Activated T-helper 2 cell treated with anti-CD3 and anti-CD28 coated beads, Interferon-gamma antibody, Interleukin-2, Interleukin-4, amounts not matched to agents 10 μg/mL and 5 μg/mL and 100 μg/mL, durations not matched to agents 14 hours and 24 hours and 36 hours (primary cell): ENCODE measurements at places on chromosomes 5 and 9. TPM values are rescaled to one million over a fixed set of nuclear protein-coding genes. Genes with fewer than 3 reads are reported as not detected.

GRCh38 chr5:171521679-171522078, 102.2 kb downstream of the FGF18 start:
- H3K4me3 ChIP-seq = no peak overlapping the region
- no peaks in the 10 kb centered on the region for H3K4me1 ChIP-seq
- no peak overlapping the region for H3K27ac ChIP-seq
- DNase-seq = no peak
- no peaks in the 10 kb centered on the region for H3K27me3 ChIP-seq
- no peaks in the 10 kb centered on the region for H3K36me3 ChIP-seq

DNA sequence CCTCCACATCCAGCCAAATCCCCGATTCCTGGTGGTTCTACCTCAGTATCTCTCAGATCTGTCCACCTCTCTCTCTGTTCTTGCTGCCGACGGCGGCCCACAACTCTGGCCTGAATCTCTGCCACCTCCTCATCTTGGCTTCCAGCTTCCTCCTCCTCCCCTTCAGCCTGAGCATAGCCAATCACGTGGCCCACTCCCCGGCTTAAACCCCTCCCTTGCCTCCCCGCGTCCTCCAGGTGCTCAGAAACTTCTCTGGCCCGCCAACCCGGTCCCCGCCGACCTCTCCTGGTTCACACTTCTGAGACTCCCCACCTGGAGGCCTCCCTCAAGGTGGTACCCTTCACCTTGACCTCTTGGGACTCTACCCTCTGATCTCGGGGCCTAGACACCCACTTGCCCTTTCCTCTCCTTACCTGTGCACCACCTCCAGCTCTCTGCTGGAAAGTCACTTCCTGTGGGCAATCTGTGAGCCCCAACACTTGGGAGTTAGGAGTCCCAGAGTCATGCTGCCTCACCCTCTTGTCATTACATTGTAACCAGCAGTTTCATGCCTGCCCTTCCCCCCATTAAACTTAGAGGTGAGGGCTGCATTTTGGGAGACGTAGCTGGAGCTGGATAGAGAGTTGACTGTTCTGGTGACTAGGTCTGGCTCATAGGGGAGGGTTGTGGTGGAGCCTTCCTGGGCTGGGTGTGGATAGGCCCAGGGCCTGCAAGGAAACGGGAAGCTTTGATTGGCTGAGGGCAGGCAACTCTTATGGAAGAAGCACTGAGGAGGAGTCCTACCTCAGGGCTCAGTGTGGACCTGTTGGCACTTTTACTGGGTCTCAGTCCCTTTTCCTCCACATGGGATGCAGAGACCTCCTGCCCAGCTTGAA, 4.5 kb upstream of the SET start:
- DNase-seq = peak; percentile 73
- peaks cover 34% of the 10 kb centered on the region for H3K4me1 ChIP-seq
- H3K4me3 ChIP-seq = peak overlapping the region; percentile 95

GRCh38 chr5:143440448-143441115, 37.1 kb upstream of the NR3C1 start:
- peaks cover 3% of the 10 kb centered on the region for H3K27me3 ChIP-seq
- no peak for DNase-seq
- H3K27ac ChIP-seq = no peak overlapping the region
- no peak overlapping the region for H3K4me3 ChIP-seq

- no peaks in the 10 kb centered on the region for H3K36me3 ChIP-seq
- DNase-seq = no peak
- H3K27me3 ChIP-seq = peaks cover 22% of the 10 kb centered on the region
- no peak overlapping the region for H3K27ac ChIP-seq
- H3K4me1 ChIP-seq = peaks cover 5% of the 10 kb centered on the region
Measured at GRCh38 chr5:177089127-177089526, 2.4 kb downstream of the FGFR4 start.

DNA sequence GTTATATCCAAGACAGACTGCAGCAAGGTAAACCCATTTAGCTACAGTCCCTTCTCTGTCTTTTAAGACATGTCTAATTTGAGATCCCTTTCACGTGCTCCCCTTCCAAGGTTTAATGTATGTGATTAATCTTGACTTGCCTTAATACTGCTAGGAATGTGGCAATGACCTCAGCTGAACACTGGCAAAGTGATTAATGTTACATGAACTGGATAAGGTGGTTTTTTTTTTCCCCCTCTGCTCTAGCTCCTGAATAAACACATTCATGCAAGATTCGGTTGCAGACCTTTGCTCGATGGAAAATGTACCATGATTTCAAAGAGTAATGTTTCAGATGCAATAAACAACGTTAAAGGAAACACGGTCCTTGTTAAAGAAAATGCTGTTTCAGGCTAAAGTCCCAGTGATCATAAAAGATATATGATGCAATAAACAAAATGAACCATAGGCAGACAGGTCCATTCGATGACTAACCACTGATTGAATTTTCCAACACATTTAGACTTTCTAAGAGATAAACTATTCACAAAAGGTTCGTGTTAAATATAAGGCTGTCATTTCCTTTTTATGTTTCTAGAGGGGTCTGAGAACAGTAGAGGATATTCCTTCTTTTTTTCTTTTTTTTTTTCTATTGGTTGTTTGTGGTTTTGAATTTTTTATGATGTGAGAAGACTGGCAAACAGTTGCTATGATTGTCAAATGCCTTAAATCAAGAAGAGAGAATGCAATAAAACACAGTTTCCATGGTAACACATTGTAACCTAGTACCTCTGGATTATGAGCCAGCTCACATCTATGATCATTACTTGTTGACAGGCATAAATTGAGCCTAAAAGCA, 44.7 kb upstream of the ZNF608 start:
- H3K4me1 ChIP-seq = no peaks in the 10 kb centered on the region
- no peaks in the 10 kb centered on the region for H3K27me3 ChIP-seq
- H3K4me3 ChIP-seq = no peak overlapping the region
- H3K27ac ChIP-seq = no peak overlapping the region

Gene OR13J1
- not detected in 2 replicates for total RNA-seq

Gene CCL27
- total RNA-seq = 0.25 and 0.55 TPM in 2 replicates
